ENCODE measurements at places on chromosomes 4 and X.

DNA sequence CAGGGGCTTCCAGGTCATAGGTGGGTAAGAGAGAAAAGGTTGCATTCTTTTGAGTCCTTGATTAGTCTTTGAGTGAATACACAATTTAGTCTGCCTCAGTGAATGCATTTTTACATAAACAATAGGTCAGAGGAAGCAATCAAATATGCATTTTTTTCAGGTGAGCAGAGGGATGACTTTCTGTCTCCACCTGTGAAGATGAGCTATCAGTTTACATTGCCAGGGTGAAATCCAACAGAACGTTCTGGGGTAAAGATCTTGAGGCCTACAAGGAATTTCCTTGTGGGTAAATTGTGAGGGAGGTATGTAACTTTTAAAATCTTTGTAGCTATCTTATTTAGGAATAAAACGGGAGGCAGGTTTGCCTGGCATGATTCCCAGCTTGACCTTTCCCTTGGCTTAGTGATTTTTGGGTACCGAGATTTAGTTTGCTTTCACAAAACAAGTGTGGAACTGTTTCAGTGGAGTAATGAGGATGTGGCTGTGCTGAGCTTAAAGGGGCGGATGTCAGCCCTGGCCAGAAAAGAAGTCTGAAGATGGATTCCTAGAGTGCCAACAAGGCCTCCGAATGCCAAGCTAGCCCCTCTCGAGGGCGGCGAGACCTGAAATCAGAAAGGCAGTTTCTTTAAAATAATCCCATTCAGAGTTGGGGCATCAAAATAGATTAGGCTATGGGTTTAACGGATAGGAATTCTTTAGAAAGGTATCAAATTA, 29.5 kb downstream of the TMEM131L start:
- no peak for DNase-seq

DNA sequence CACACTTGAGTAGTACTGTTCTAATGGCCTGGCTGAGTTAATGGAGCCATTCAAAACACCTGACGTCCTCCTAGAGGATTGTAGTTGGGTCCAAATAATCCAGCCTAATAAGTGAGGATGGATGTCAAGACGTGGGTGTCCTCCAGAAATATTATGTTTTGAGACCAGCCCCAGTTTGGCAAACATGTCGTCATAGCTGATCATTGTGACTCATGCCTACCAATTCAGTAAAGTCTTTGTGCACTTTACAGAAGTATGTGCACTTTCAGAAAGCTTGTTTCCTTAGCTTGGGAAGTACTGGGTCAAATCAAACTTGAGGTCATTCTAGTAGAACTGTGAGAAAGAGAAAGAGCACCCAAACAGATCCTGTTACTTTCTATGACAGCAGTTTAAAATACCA, 37.6 kb upstream of the GLRA2 start:
- no peak for DNase-seq

DNA sequence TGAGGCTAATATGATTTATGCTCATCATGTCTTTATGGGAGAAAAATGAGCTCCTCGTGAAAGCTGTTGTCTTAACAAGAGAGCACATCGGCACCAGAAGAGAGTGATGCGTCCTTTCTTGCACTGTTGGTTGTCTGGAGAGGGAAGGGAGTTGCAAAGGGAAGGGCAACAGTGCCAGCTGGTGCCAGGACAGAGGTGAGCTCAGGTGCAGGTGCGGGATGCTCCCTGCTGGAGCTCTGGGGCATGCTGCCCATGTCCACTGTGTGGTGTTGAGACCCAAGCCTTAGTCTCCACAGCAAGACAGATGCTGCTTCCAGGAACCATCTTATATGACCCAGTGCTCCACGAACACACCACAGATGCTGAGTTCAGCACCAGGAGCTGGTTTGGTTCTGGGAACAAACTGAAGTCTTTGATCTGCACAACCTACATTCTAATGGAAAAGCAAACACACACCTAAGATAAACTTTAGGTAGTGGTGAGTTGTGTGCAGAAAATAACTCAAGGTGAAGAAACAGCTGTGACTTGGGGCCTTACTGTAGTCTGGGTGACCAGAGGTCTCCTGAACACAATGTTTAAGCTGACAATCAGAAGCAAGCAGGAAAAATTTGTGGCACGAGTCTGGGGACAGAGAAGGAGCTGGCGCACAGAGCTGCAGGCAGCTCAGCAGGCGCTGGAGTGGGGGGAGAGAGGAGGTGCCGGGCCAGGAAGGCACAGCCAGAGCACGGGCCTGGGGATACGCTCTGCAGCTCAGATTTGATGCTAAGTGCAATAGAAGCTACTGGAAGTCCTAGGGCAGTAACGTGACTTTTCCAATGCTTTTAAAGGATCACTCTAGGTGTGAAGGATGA, 73.2 kb downstream of the HAUS3 start:
- no peak for DNase-seq

- no peak for DNase-seq
Measured at GRCh38 chr4:38676986-38677385, 13.0 kb downstream of the KLF3 start.

GRCh38 chr4:94304365-94304971, 38.2 kb downstream of the HPGDS start:
- DNase-seq = no peak

- DNase-seq = no peak
Measured at GRCh38 chrX:150185766-150186165, 177.4 kb upstream of the MAMLD1 start.

DNA sequence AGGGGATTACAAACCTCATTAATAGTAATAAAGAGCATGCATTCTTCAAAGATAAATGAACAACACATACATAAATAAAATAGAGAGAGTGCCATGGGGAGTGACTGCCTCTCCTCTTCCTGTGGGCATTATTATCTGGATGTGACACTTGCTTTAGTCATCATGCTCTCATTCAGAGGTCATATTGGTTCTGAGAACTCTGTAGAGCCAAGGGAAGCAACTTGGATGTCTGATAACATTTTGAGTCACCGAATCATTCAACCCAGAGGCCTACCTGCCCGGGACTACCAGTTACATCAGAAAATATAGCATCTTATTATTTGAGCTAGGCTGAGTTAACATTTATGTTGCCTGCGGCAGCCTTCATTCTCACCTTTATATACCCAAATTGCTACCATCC, 489.5 kb downstream of the STIM2 start:
- no peak for DNase-seq

GRCh38 chr4:184156163-184156920, 61.3 kb downstream of the ENPP6 start:
- no peak for DNase-seq

- no peak for DNase-seq
Measured at GRCh38 chrX:46737462-46737861, 21.5 kb downstream of the SLC9A7 start.

DNA sequence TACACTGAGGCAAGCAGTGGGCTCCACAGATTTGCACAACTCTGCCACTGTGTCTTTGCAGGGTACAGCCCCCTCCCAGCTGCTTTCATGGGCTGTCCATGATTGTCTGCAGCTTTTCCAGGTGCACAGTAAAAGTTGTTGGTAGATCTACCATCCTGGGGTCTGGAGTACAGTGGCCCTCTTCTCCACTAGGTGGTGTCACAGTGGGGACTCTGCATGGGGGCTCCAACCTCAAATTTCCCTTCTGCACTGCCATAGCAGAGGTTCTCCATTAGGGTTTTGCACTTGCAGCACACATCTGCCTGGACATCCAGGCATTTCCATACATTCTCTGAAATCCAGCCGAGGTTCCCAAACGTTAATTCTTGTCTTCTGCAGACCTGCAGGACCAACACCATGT, 1002.3 kb downstream of the FAM133A start:
- no peak for DNase-seq

DNA sequence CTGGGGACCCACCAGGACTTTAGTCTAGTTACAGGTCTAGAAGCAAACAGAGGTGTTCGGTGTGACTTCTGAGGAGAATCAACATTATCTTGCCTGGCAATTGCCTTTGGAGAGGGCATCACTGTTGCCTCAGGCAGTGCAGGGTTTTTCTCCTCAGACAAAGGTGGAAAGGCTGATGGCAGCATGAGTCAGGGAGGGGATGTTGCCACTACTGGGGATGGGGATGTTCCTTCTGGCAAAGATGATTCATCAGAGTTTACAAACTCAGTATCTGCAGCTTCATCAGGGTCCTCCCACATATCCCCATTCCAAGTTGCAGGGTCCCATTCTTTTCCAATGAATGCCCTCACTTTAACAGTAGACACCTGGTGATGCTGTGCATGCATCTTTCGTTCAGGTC, 91.3 kb upstream of the GALNTL6 start:
- no peak for DNase-seq

DNA sequence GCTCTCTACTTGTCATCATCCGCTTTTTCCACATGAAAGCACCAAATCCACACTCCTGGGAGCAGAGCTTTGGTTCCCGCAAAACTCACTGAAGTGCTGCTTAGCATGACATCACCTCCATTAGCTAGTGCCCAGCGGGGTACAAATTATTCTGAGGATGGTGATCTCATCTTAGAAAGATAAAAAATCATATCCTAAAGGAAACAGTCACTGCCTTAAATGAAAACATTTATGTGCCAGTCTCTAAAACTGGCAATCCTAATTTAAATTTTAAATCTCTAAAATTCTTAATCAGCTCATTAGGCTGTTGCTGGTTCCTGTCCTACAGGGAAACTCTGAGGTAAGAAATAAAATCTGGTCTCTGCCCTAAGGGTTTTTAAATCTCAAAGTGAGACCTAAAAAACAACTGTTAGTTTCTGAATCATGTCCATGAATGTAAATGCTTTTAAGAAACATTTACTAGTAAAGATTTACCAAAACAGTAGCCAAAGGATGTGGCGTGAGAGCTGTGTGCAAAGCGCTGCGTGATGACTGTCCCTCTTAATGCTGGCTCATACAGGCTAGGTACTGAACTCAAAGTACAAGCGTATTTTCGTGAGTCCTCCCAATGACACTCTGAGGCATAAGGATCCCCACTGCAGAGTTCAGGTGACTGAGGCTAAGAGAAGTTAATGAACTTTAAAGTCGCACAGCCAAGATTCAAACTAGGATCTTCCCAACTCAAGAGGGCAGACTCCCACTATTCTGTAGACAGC, 4.5 kb downstream of the CASP3 start:
- DNase-seq = no peak

DNA sequence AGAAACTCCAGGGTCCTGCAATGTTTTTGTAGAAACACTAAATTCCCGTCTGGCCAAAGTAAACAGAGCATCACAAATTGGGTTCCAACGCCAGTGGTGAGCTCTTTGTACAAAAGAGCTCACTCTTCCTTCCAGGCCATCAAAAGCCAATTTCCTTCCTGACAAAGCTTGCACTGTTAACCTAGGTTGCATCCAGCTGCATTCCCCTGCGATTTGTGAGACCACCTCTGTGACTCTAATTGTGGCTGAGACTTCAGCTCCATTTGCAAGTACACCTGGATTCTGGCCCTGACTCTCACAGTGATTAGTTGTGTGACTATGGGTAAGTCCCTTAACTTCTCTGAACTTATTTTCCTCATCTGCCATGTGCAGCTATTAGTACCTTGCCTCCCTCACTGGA, 212.5 kb upstream of the CXorf66 start:
- DNase-seq = no peak

- DNase-seq = no peak
Measured at GRCh38 chrX:154044091-154044490, 24.4 kb upstream of the IRAK1 start.

DNA sequence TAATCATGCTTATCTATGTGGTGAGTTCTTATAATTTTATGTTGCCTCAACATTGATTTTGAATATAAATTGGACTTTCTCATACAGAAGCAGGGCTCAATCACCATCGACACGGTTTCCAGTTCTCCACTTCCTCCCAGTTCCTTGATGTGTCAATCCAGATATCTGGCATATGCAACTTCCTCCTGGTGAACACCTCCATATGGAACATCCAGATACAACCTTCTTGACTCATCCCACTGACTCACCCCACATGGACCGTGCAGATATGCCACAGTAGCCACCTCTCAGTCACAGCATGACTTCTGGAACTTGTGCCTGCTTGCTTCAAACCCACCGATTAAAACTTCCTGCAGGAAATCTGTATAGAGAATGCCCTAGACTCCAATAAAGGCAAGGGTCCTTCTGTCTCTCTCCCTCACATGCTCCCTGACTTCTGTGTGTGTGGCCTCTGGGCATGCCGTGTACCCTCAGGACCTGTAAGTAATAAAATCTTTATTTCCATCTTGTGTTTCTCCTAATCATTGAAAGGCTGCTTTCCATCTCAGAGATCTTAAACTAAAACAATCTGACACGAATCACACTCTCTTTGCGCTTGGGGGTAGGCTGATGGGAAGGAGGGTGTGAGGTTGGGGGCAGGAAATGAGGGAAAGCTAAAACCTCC, 67.0 kb downstream of the HTRA3 start:
- DNase-seq = no peak

- no peak for DNase-seq
Measured at GRCh38 chr4:182600093-182600492, 317.1 kb downstream of the DCTD start.

GRCh38 chrX:154029439-154029838, 9.7 kb upstream of the IRAK1 start:
- no peak for DNase-seq

GRCh38 chr4:37023504-37023903, 221.0 kb upstream of the NWD2 start:
- no peak for DNase-seq

DNA sequence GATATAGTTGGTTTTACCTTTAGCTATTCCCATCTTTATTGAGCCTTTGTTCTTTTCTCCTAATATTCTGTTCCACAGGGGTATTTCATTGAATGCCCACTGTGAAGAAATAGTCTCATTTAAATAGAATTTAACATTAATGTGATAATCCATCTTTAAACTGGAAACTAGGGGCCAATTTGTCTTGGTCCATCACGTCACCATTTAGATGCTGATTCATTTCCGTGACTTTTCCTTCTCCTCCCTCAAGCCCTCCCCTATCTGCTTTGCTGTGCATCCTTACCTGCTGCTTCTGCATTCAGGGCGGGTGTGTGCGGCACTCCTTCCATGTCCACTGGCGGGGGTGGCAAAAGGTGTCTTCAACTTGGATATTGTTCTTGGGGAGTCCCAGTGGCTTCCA, 241.1 kb downstream of the FBXW7 start:
- DNase-seq = no peak

GRCh38 chrX:54043056-54043455, 1.2 kb downstream of the PHF8 start:
- no peak for DNase-seq

- DNase-seq = no peak
Measured at GRCh38 chr4:156771171-156771837, 200.3 kb downstream of the PDGFC start.

DNA sequence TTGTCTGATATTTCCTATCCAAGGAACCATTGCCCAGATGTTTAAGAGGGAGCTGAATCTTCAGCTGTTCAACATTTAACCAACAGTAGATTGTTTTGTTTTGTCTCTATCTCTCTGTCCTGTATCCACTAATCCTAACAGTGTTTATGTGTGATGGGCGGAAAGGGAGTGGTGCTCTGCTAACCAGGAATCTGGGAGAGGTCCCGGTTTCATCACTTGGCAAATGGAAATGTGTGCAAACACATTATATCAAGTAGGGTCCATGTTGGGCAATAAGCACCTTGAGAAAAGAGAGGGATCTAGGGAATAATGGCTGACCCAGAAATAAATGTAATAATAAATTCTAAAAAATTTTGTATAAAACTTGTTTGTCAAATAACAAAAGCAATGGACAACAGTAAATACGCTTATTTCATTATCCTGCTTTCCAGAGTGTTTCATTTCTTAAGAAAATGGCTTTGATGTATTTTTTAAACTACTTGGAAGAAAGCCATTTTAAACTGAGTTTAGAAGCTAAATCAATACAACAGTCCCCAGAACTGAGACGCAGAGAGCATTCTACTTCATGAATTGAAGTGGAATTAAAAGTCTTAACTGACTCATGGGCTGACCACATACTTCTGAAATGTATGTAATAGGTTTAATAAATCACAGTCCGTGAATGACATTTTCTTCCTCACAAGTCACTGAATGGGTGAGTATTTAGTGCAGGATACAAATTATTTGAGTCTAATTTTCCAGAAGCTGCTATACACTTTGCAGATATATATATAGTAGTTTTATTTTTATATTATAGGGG, 55.8 kb downstream of the EMCN start:
- DNase-seq = no peak
